ENCODE measurements at places on chromosomes 11 and 22.

DNA sequence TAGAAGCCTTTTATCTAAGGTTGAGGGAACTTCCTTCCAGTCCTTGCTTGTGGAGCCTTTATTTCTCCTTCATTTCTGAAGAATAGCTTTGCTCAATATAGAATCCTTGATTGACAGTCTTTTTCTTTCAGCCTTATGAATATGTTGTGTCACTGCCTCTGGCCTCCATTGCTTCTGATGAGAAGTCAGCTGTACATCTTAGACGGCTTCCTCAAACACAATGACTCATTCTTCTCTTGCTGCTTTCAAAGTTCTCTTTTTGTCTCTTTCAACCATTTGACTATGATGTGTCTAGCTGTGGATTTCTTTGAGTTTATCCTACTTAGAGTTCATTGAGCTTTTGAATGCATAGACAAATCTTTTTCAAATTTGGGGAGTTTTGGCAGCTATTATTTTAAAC lies 893.2 kb downstream of the BRD1 start:
- DNase-seq = no peak

GRCh38 chr11:118918128-118918685 lies 7.5 kb downstream of the BCL9L start:
- no peak for DNase-seq

- DNase-seq = no peak
Measured at GRCh38 chr11:32953700-32954099, 61.1 kb downstream of the QSER1 start.

DNA sequence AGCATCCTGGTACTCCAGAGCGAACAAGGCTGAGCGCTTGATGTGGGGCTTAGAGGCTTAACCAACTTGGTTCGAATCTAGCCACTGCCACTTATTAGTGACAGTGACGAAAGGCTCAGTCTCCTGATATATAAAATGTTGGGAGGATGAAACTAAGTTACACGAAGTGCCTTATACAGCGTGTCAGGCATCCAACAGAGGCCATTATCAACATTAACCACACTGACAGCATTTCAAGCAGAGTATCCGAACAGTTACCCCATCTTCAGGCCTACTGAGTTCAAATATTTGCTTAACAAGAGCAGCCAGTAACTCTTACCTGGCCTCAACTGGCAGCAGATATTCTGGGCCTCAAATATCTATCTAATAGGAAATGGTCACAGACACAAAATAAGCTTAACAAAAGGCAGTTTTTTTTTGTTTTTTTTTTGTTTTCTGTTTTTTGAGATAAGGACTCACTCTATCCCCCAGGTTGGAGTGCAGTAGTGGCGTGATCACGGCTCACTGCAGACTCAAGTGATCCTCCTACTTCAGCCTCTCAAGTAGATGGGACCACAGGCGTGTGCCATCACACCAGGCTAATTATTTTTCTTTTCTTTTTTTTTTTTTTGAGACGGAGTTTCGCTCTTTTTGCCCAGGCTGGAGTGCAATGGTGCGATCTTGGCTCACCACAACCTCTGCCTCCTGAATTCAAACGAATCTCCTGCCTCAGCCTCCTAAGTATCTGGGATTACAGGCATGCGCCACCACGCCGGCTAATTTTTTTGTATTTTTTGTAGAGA lies 2.9 kb downstream of the SERPIND1 start:
- no peak for DNase-seq

GRCh38 chr11:26199331-26200095 lies 132.4 kb upstream of the ANO3 start:
- no peak for DNase-seq

- no peak for DNase-seq
Measured at GRCh38 chr11:60371386-60371785, 6.9 kb upstream of the MS4A7 start.

DNA sequence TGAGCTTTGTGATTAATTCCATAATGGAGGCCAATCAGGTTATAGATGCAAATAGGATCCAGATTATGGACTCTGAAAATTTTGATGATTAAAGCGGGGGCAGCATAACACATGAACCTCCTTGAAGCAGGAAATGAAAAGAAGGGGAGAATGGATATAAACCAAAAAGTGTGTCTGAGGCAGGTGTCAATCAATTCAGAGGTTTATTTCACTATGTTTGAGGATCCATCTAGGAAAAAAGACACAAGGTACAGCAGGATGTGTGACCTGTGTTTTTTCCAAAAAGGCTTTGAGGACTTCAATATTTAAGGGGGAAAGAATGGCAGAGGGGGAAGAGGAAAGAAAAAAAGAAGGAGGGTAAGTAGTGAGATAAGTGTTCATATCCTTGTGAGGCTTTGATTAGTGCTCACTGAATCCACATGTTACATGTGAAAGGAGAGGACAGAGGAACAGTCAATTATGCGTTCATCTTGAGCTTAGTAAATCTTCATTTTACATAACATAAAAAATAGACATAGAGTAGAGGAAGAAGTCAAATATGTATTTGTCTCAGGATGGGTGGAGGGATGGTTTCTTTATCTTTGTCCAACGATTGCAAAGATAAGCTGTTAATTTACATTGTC lies 34.1 kb downstream of the MS4A2 start:
- DNase-seq = no peak

DNA sequence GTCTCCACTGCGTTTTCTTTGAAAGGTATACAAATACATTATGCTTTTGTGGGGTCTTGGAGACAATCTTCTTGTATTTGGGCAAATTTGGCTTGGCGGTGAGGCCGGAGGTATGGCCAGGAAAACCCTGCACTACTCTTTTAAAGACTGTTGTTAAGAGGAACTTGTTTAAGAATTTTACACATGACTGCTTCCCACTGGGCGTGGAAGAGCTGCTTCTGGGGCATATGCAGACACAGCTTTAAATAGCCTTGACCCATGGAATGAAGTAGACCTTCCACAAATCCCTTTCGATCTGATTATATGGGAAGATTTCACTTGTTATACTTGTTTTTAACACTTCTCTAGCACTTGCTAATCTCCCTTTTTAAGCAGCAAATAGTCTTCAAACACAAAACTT lies 453.6 kb downstream of the MN1 start:
- no peak for DNase-seq

DNA sequence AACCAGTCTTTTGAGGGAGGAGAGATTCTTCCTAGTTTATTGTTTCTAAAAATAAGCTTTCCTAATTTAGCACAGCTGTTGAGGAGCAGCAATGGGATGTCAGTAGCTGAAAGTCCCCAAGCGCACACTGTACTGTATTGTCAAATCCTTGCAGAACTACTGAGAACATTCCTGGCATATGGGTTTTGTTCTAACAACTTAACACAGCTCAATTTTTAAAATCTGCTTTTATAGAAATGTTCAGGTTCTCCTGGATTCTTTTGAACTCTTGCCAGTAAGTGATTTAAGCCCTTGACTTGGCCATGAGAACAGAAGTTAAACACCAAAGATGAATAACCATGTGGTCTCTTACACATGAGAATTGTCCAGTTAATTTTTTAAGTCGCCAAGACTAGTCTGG lies 218.6 kb downstream of the FAT3 start:
- no peak for DNase-seq

- no peak for DNase-seq
Measured at GRCh38 chr11:116773203-116774097, 663 bp upstream of the BUD13 start.

- DNase-seq = peak; percentile 55
Measured at GRCh38 chr11:2778630-2779498, 79.1 kb upstream of the KCNQ1OT1 start.

- DNase-seq = no peak
Measured at GRCh38 chr11:46457659-46458424, 66.3 kb upstream of the CHRM4 start.

- no peak for DNase-seq
Measured at GRCh38 chr11:56883371-56883987, 105.2 kb upstream of the OR5AK2 start.

- no peak for DNase-seq
Measured at GRCh38 chr22:28091486-28091885, 172.4 kb upstream of the PITPNB start.

GRCh38 chr11:66936311-66936711 lies 21.9 kb downstream of the PC start:
- no peak for DNase-seq

GRCh38 chr22:40533712-40534378 lies 102.7 kb downstream of the MRTFA start:
- DNase-seq = no peak

GRCh38 chr11:2927851-2928604 lies 1.2 kb downstream of the PHLDA2 start:
- DNase-seq = no peak

DNA sequence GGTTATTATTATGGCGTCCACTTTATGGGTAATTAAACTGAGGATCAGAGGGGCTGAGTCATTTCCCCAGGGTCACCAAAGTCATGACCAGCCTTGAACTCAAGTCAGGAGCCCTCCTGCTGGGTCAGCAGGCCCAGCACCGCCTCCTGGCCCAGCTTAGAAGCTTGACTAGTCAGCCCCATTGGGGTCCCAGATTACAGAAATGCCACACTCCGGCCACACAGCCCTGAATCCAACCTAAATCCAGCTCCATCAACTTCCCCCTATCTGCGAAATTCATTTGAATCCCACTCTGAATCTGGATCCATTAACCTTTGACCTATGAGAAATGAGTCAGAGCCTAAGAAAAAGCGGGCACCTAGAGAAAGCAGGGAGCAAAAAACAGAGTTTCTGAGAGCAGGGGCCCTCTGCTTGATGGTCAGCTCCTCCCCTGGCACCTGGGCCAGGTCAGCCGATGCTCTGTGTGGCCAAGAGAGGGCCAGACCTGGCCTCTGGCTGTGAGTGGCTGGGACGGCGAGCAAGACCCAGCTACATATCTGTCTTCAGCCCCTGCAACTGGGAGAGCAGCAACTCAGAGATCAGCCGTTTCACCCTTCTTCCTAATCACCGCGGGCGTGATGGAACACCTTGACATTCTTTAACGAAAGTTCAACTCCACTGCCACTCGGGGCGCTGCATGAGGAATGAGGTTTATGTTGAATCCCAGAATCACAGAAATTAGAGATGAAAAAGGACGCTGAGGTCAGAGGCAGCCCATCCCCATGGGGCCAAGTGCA lies 196.1 kb downstream of the TRIM29 start:
- DNase-seq = no peak

DNA sequence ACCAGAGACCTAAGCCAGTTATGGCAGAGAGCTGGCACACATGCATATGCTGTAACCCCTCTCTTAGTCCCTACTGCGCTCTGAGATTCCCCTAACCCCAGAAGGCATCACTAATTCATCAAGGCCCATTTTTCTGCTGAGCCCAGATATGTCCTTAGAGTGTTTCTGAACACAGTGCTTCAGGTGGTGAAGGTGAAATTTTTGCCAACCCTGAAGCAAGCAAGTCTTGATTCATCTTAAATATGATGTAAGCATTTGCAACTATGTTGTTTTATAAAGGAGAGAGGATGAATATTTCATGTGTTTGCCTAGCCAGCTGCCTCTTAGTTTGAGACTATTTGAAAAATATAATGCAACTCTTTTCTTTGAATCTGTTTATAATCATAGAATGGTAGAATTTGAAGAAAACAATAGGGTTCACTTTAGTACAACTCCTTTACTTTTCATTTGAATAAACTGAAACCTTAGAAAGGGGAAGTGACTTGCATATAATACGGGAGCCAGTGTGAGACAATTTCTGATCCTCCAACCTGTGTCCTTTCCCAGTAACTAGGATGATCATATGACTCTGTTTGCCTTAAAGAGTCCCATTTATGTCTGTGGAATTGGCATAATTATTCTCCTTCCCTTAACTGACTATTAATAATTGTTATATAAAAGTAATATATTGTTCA lies 194.3 kb upstream of the MTNR1B start:
- DNase-seq = no peak

- DNase-seq = peak; percentile 79
Measured at GRCh38 chr11:45473341-45473895, 187.3 kb upstream of the SYT13 start.

DNA sequence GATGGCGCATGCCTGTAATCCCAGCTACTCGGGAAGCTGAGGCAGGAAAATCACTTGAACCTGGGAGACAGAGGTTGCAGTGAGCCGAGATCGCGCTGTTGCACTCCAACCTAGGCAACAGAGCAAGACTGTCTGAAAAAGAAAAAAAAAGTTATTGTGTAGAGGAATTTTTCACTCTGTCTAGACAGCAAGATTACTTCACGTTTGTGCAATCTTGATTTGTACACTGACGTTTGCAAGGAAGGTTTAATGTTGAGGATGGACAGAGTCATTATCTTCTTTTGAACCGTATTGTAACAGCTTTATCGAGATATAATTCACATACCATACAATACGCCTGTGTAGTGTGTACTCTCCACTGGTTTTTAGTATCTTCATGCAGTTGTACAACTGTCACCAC lies 3.7 kb downstream of the CTTN start:
- no peak for DNase-seq

- no peak for DNase-seq
Measured at GRCh38 chr22:24400726-24401596, 26.4 kb upstream of the ADORA2A start.

DNA sequence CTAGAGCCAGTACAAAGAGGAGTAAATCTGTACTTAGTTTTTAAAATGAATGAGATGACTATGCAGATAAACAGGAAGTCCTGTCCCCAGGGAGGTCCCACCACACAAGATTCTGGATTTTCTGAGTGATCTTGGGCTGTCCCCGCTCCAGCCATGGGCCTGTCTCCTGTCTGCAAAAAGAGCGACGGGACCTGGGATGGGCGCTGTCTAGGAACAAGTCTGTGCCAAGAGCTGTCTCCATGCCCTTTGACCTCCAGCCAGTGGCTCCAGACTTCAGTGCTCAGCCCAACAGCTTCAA lies 6.0 kb downstream of the CSNK1E start:
- DNase-seq = no peak

GRCh38 chr11:38323961-38324761 lies 1726.1 kb upstream of the RAG2 start:
- DNase-seq = no peak

- DNase-seq = no peak
Measured at GRCh38 chr11:4203603-4204360, 109.2 kb downstream of the RRM1 start.

GRCh38 chr11:110071197-110071596 lies 22.0 kb upstream of the ZC3H12C start:
- no peak for DNase-seq

- DNase-seq = no peak
Measured at GRCh38 chr11:17252704-17253103, 23.8 kb upstream of the NUCB2 start.

GRCh38 chr11:45910623-45911022 lies 3.6 kb upstream of the FREY1 start:
- DNase-seq = no peak

- no peak for DNase-seq
Measured at GRCh38 chr11:132941761-132942160, 590.5 kb downstream of the OPCML start.

DNA sequence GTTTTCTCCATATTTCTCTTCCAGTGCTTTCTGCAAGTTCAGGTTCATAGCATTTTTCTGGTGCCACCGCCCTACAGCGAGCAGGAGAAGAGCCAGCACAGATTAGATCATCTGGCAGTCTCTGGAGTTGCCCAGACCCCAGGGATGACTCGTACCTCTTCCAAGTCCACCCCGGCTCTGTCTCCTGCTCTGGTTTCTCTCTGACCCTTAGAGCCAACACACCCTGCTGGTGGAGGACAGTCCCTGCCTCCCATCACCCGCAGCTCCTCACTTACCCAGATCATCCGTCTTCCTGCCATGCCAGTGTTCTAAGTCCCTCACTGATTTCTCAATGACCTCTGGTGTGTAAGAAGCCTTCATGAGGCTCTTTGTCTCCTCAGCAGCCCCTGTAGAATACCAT lies 28.0 kb downstream of the TST start:
- no peak for DNase-seq

All from NCI-H1694 (cell line).